ENCODE measurements at places on chromosomes 4 and X. TPM values are rescaled to one million over a fixed set of nuclear protein-coding genes. Genes with fewer than 3 reads are reported as not detected.

The ELF4 gene
- 52.1 TPM for total RNA-seq

The USP27X gene
- total RNA-seq, result 2.8 TPM

The RNF212 gene
- total RNA-seq, result 3.1 TPM

The SHISA3 gene
- total RNA-seq, result not detected

The IL1RAPL1 gene
- under 0.01 TPM for total RNA-seq

The NDST3 gene
- under 0.01 TPM for total RNA-seq

The MUC7 gene
- total RNA-seq, result not detected

The CT45A1 gene
- total RNA-seq, result not detected

The DDX53 gene
- not detected for total RNA-seq

The CT45A5 gene
- not detected for total RNA-seq

The SNCA gene
- 15.1 TPM for total RNA-seq

The FRMPD3 gene
- total RNA-seq, result 0.31 TPM

The GPR143 gene
- not detected for total RNA-seq

The LRIT3 gene
- total RNA-seq, result under 0.01 TPM

The OPRPN gene
- 0.52 TPM for total RNA-seq

The WDR19 gene
- 16.5 TPM for total RNA-seq

The CYBB gene
- 284 TPM for total RNA-seq

The ADGRL3 gene
- under 0.01 TPM for total RNA-seq

The TLR7 gene
- 3.0 TPM for total RNA-seq

The CXCR3 gene
- total RNA-seq, result 4.1 TPM

The EOLA2 gene
- 8.8 TPM for total RNA-seq

The PAGE2B gene
- total RNA-seq, result not detected

The ZNF732 gene
- total RNA-seq, result not detected

The PGM2 gene
- total RNA-seq, result 18.6 TPM

The PPEF1 gene
- total RNA-seq, result 0.31 TPM

The MPP1 gene
- 80.9 TPM for total RNA-seq

The GRIA3 gene
- 0.10 TPM for total RNA-seq

The TSPAN7 gene
- not detected for total RNA-seq

The TRAM1L1 gene
- total RNA-seq, result not detected

The CLNK gene
- 0.52 TPM for total RNA-seq

The SYN1 gene
- 0.21 TPM for total RNA-seq

The GRPR gene
- 0.21 TPM for total RNA-seq

The CSAG2 gene
- not detected for total RNA-seq

The DAPP1 gene
- 54.3 TPM for total RNA-seq

The SORCS2 gene
- 0.10 TPM for total RNA-seq

The SOWAHB gene
- total RNA-seq, result not detected

The CPE gene
- total RNA-seq, result 0.10 TPM

The TCEANC gene
- 18.5 TPM for total RNA-seq

The LNX1 gene
- not detected for total RNA-seq

The EREG gene
- 240 TPM for total RNA-seq

The PRR32 gene
- total RNA-seq, result not detected

The NALF2 gene
- under 0.01 TPM for total RNA-seq

The VSIG1 gene
- 6.3 TPM for total RNA-seq

The RNF175 gene
- 1.2 TPM for total RNA-seq

The SLC38A5 gene
- 4.5 TPM for total RNA-seq

The TASL gene
- total RNA-seq, result 16.9 TPM

The CT45A3 gene
- total RNA-seq, result not detected

Measured in mononuclear cell (primary cell).